ENCODE measurements at places on chromosomes 12 and 14.

- no peak for DNase-seq
These were observed 43.1 kb upstream of the FKBP4 start for GRCh38 chr12:2751686-2752085.

DNA sequence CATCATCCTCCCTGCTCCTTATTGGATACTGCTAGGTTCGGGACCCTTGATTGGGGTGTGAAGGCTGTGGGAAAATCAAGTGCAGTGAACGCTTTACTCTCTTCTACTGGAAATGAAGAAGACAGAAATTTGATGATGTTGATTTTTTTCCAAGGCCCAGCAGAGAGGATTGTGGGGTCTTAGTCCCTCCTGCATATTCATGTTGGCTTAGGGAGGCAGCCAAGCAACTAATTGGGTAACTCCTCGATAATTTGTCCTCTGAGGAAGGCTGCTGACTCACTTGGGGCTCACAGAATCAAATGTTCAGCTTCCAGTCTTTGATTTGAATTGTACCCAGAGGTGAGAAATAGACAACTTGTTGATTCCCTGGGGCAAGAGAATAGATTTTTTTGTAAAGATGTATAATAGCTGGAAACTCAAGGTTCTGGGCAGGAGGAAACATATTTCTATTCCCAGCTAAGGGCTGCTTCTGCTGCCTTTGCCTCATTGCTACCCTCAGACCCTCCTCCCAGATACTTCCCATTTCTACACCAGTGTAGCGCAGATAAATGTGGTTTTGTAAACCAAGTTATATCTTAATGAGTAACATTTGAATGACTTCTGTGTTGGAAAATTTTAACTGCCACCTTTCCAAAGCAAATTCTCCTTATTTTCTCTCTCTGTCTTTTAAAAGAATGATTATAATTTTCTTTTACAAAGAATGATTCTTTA lies 21.7 kb downstream of the NEUROD4 start:
- DNase-seq: no peak

- DNase-seq: no peak
These were observed 25.3 kb downstream of the CMKLR1 start for GRCh38 chr12:108313606-108314351.

- DNase-seq: no peak
These were observed 5.7 kb upstream of the WSCD2 start for GRCh38 chr12:108123402-108123801.

DNA sequence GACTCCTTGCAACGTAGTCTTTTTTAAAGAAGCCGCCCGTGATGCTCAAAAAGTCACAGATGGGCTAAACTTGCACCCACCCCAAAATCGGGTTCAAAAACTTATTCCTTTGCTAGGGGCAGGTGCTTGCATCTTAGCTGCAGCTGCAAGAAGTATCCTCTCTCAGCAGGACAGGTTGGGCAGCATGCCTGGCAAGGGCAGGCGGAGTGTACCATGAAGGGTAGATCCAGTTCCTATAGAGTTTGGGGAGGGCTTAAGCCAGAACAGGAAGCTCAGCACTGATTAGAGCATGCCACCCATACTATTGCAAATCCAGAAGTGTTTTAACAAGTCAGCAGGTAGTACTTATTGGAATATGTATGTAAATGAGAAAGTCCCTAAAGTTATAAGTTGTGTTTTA lies 48.7 kb downstream of the CPM start:
- no peak for DNase-seq

DNA sequence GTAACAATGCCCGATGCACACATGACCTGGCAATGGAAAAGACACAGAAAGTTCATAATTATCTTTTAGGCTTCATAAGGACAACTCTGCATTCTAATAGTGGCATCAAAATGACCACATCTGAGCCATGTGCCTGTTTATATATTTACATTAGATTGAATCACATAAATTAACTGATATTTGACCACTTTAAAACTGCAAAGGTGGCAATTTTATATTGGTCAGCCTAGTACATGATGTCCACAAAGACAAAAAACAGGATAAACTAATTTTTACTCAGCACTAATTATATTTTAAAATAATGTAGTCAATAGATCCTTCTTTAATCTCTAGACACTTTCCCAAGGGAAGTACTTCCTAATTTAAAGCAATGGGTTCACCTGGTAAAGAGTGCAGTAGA lies 12.0 kb upstream of the OVCH1 start:
- DNase-seq: no peak

GRCh38 chr12:126509572-126509971 lies 1444.3 kb downstream of the AACS start:
- no peak for DNase-seq

DNA sequence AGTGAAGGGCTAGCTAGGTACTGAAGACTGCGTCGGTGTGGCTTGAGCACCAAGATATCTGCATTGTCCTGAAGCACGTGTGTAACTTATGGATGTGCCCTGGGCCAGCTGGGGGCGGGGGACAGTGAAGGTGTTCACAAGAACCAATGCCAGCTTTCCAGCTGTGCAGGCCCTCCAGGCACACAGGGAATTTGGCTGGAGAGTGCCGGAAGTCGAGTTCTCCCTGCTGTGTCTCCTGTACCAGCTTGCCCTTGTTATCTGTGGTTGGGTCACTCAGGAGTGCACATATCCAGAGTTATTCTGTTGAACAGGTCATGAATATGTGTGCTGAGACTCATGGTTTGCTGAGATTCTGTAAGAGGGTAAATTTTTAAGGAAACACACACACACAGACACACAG lies 75.9 kb upstream of the CRY1 start:
- DNase-seq: no peak

DNA sequence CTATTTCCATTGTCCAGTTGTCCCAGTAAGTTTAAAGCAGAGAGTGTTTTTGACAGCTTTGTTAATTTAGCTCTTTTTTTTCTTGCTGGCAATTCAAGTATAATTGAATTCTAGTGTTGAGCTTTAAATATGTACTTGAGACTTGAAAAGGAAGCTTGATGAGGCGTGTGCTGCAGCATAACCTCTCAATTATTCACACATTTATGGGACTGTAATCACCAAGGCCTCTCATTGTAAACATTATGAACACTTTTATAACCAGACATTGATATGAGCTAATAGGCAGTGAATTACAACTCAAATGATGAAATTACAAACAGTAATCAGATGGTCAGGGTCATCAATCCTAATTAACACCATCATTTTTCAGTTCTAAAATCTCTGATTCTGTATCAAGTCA lies 378.0 kb upstream of the DDHD1 start:
- DNase-seq: no peak

GRCh38 chr14:36604757-36605505 lies 22.5 kb upstream of the NKX2-8 start:
- peak; percentile 25 for DNase-seq

DNA sequence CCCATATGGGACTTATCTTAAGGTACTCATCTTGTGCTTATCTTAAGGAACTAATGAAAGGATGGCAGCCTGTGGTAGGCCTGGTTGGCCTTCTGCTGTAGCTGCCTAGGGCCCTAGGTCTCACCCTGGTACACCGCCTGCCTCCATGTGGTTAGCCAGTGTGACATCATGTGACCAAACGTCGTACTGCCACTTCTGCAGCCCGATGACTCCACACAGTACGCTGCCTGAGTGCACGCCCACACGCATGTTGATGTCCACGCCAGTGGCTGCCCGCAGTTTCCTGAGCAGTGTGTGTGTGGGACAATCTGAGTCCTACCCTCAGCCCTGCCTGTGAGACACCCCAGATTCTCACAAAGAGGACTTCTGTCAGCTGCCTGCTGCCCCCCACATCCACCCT lies 5.1 kb downstream of the ADCY4 start:
- no peak for DNase-seq

- DNase-seq: no peak
These were observed 73.6 kb downstream of the RFLNA start for GRCh38 chr12:124368421-124369032.

DNA sequence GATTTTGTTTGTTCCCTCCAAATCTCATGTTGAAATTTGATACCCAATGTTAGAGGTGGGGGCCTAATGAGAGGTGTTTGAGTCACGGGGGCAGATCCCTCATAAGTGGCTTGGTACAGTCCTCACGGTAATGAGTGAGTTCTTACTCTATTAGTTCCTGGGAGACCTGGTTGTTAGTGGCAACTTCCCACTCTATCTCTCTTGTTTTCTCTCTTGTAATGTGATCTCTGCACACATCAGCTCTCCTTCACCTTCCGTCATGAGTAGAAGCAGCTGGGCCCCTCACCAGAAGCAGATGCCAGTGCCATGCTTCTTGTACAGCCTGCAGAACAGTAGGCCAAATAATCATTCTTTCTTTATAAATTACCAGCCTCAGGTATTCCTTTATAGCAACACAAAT lies 29.6 kb upstream of the KCNK10 start:
- no peak for DNase-seq

- DNase-seq: no peak
These were observed 36.4 kb downstream of the PDE3A start for GRCh38 chr12:20404576-20405346.

- no peak for DNase-seq
These were observed 25.7 kb downstream of the FGF23 start for GRCh38 chr12:4353785-4354208.

GRCh38 chr14:95185767-95186392 lies 28.6 kb upstream of the DICER1 start:
- DNase-seq: no peak

GRCh38 chr14:32620303-32620702 lies 291.2 kb downstream of the AKAP6 start:
- no peak for DNase-seq

GRCh38 chr14:79915406-79915805 lies 295.9 kb downstream of the DIO2 start:
- DNase-seq: no peak

DNA sequence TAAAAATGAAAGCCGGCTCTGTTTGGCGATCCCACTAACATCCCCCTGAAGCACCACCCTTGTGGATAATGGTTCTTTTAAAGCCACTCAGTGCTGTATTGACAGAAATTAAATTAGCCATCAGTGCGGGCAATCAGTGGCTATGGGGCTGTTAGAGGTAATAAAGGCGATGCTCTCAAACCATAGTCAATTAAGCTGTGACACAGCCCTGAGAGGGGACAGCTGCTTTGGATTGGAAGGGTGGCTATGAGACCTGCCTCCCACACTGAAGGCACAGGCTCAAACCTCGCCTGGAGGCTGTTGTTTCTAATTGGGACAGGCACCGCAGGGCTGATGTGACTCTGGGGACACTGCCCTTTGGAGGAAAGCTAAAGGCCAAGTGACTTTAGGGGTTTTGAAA lies 562.2 kb downstream of the VRK1 start:
- no peak for DNase-seq

- no peak for DNase-seq
These were observed 757.7 kb upstream of the TMEM132C start for GRCh38 chr12:127509066-127509778.

DNA sequence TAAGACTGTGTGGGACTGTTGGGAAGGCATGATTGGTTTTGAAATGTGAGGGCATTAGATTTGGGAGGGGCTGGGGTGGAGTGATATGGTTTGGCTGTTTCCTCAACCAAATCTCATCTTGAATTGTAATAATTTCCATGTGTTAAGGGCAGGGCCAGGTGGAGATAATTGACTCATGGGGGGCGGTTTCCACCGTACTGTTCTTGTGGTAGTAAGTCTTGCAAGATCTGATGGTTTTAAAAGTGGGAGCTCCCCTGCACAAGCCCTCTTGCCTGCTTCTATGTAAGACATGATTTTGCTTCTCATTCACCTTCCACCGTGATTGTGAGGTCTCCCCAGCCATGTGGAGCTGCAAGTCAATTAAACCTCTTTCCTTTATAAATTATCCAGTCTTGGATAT lies 76.6 kb upstream of the PPFIA2 start:
- DNase-seq: no peak

DNA sequence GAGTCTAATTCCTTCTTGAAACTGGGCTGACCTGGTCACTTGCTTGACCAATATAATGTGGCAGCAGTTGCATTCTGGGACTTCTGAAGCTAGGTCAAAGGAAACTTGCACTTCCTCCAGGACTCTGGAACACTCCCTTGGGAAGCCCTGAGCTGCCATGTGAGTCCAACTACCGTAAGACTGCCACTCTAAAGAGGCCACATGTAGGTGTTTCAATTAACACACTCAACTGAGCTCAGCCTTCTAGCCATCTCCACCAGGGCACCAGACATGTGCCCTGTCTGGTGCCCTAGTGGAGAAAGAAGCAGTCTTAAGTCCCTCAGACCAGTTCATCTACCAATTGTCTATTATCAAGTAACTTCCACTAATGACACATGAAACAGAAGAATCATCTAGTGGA lies 6.1 kb upstream of the TEP1 start:
- DNase-seq: no peak

DNA sequence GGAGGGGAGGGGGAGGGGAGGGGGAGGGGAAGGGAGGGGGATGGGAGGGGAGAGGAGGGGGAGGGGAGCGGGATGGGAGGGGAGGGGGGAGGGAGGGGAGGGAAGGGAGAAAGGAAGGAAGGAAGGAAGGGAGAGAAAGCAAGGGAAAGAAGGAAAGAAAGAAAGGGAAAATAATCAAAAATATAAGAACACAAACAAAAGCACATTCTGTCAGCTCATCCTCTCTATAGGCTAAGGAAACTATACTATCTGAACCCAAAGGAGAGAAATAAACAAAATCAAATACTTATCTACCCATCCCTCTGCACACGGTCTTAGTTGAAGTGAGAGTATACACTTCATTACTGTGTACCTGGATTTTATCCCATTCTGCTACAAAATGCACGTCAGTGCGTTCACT lies 26.9 kb downstream of the MANSC1 start:
- no peak for DNase-seq

- no peak for DNase-seq
These were observed 161.1 kb upstream of the TMTC2 start for GRCh38 chr12:82525616-82526015.

GRCh38 chr12:120495186-120495730 lies 655 bp upstream of the DYNLL1 start:
- DNase-seq: no peak

- DNase-seq: no peak
These were observed 172.3 kb downstream of the ALG10B start for GRCh38 chr12:38488866-38489265.

- no peak for DNase-seq
These were observed 1.1 kb upstream of the USP15 start for GRCh38 chr12:62258941-62259630.

GRCh38 chr12:25884024-25884919 lies 74.2 kb upstream of the RASSF8 start:
- DNase-seq: no peak

DNA sequence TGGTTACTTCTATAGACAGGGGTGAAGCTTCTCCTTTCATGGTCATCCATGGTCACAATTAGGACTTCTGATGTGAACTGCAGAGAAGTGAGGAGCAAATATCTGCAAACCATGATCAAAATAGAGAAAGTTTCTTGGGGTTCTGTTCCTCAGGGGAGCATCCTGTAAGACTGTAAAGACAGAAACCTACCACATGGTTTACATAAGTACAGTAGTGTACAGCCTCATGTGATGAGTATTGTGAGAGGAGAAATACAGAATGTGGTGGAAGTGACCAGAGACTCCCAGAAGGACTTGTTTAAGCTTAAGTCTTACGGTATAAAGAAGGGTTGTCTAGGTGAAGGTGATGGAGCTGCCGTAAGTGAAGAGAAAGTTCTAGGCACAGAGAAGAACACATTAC lies 484.7 kb downstream of the LRIG3 start:
- no peak for DNase-seq
